ENCODE measurements at places on chromosomes 16 and 17.
A peak's percentile ranks its signal among the peaks of the same experiment; 100 is the strongest.

GRCh38 chr16:24508614-24509013 lies 30.8 kb upstream of the RBBP6 start:
- DNase-seq: no peak

GRCh38 chr16:88681709-88682451 lies 4.4 kb downstream of the SNAI3 start:
- peak; percentile 62 for DNase-seq

DNA sequence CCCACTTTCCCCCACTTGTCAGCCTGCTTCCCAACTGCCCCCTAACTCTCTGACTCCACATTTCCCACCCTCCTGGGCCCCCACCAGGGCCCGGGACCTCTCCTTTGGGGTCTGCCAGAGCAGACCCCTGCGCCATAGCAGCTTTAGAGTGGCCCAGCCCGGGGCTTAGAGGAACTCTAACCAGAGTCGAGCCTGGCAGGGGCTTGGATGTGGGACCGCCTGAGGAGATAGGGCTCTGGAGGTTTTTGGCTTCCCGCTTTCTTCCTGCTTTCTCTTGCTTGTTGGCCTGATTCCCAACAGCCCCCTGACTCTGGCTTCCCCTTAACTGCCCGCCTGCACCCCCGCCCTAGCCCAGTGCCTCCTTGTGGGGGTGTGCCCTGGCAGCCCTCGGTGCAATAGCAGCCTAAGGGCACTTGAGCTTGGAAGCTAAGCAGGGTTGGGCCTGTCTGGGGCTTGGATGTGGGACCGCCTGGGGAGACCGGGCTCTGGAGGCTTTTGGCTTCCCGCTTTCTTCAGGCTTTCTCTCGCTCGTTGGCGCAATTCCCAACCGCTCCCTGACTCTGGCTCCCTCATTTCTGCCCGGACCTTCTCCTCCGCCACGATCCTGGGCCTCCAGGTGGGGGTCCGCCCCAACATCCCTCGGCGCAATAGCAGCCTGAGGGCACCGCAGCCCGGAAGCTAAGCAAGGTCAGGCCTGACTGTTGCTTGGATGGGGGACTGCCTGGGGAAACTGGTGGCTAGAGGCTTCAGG lies 2292.0 kb downstream of the TP53TG3F start:
- no peak for DNase-seq

DNA sequence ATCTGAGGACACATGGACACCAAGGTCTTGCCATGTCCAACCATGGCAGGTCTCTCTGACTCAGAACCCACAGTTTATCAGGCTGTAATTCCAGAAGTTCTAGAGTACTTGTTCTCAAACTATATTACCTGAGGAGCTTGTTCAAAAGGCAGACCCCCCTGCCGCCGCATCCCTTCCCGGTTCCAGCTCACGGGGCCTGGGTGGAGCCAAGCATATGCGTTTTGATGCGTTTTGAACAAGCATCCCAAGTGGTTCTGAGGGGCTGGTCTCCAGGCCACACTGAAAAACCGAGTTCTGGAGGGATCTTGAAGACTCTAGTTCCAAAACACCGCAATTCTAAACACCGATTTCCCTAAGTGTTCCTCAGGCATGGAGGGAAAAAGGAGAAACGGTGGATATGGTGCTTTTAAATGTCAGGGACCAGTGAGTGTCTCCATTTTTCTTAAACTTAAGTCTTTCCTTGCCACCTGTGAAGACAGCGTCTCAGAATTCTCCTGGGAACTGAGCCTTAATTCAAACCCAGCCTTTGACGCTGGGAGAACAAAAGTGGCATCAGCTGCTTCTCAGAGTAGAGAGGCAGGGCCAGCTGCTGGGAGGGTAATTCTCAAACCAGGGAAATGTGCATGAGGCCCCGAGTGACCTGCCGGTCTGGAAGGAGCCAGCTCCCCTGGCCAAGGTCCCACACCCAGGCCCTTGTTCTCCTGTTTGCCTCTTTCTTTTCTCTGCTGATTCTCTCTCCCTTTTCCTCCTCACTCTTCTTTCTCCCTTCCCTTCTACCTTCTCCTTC lies 84.4 kb upstream of the PLCG2 start:
- peak; percentile 34 for DNase-seq

GRCh38 chr16:80200079-80200478 lies 340.7 kb upstream of the DYNLRB2 start:
- no peak for DNase-seq

DNA sequence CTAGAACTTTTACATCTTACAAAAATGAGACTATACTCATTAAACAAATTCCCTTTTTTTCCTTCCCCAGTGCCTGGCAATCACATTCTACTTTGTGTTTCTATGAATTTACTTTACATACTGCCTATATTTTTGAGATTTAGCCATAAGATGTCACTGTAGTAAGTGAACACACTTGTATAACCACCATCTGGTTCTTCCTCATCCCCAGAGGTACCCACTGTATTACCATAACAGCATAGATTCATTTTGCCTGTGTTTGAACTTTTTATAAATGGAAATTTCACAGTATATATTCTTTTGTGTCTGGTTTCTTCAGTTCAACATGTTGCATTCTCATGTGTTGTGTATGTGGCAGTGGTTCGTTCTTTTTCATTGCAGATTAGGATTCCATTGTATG lies 15.8 kb downstream of the CYB5B start:
- DNase-seq: no peak

GRCh38 chr16:46973207-46973995 lies at the start of gene DNAJA2:
Gene DNAJA2, minus strand, starts transcription at chr16:46973674. Its CDS starts 102 bp downstream, at chr16:46973572.
- DNase-seq: peak; percentile 89

DNA sequence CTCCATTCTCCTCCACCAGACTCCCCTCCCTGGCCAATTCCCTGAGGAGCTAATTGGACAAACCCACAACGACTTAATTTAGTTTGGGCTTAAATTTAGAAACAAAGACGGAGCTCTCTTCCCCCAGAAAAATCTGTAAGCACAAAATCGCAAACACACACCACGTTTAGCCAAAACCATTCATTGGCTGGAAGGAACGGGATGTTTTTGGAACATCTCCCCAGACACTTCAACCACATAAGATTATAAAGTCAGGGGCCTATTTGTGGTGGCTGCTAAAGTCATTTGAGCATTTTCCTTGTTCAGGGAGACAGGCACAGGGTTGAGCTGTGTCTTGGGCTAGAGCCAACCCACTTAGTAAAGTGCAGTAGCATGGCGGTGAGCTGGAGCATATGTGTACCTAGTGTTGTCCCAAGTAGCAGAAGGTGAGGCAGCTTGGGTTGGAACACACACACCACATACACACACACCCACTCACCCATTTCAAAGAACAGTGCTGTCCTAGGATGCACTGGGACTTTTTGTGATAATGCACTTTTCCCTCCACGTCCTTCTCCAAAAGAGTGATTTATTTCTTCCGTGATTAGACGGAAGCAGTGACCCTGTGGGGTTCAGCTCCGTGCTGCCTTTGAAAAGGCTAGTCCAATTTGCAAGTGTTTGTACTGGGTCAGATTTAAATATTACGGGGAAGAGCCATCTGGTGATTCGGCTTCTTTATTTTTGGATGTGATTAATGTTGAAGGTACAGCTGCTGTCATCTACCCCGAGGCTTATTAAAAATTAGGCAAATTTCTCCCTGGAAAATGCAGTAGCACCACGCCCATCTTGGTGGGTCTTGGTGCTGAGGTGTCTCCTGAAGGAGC lies 32.2 kb downstream of the ELAC2 start:
- no peak for DNase-seq

DNA sequence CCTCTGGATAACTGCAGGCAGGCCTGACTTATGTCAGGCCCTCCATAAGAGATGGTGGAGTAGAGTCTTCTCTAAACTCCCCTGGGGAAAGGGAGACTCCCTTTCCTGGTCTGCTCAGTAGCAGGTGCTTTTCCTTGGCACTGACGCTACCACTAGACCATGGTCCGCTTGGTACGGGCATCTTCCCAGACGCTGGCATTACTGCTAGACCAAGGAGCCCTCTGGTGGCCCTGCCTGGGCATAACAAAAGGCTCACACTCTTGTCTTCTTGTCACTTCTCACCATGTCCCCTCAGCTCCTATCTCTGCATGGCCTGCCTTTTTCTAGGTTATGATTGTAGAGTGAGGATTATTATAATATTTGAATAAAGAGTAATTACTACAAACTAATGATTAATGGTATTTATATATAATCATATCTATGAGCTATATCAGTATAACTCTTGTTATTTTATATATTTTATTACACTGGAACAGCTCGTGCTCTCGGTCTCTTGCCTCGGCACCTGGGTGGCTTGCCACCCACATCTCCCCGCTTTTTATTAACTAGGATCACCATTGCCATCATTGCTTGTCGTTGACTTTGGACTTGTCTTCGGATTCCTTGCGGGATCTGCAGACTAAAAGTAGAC lies 59.8 kb upstream of the ARL4D start:
- no peak for DNase-seq

DNA sequence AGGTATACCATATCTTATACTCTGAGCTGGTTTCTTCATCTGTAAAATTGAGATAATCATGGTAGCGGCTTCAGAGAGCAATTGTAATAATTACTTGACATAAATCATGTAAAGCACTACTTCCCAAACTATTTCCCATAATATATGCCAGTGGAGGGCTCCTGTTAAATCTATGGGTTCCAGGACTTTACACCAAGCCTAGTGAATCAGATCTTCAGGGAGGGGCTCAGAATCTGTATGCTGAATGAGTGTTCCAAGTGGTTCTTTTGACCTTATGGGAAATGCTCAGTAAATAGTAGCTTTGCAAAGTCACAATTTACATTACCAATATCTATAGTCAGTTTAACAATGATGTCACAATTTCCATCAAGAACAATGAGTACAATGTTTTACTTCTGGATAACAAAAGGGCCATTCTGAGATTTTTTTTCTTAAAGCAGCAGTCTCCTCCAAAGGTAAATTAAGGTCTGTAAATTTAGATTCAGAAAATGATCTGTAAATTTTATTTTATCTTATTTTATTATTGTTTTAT lies 50.9 kb upstream of the NLK start:
- DNase-seq: no peak

DNA sequence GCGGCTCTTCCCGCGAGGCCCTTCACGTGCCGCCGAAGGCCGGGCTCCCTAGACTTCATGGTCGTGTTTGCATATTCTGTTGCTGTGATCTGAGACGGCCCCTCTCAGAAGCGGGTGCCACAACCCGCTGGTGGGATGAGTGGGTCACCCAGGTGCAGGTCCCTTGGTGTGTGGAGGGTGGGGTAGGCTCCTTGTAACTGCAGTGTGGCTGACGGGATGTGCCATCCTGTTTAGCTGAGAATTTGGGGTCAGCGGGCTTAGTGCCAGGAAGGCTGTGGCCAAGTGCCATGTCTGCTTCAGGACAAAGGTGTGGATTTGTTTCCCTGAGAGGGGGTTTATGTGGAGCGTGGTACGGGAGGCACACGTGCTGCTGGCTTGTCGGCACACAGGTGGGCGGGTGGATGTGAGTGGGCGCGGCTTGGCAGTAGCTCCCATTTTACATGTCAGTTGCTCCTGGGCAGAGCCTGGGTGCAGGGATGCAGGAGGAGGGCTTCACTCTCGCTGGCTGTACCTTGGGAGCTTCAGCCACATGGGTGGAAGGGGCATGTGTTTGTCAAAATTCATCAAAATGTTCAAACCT lies 9.2 kb upstream of the WFIKKN1 start:
- no peak for DNase-seq

All from RWPE2 (cell line).